ENCODE measurements at places on chromosomes 11 and 22.

GRCh38 chr11:84648471-84648870 is 978.7 kb downstream of the DLG2 start:
- no peak for DNase-seq

- peak; percentile 73 for DNase-seq
Observed at GRCh38 chr11:66126808-66127555, 56.9 kb downstream of the PACS1 start.

DNA sequence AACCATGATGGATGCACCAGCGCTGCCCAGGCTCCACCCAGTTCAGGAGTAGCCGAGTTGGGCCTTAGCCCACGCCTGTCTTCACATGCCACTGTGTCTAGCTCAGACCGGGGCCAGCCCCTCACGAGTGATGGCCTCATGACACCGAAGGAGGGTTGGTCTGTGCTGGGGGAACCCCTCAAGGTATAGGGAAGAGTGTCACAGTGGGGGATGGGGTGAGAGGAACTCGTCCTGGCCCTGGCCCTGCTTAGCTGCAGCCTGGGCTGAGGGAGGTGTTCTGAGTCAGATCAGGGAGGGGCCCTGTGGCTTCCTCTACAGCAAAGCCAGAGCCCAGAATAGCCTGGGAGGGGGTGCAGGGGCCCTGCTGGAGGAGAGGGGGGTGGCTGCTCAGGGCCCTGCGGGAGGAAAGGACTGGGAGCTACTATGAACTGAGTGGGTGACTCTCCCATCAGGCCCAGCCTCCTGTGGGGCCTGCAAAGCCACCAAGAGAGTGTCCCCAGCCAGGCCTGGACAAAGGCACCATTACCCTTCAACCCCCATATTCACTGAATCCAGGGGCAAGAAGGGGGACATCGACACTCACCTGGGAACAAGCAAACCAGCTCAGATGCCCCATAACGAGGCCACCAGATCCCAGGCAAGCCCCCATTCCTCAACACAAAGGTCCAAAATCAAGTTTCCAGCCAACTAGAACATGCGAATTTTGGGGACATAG is 41.2 kb downstream of the IGLL5 start:
- DNase-seq: peak; percentile 42

GRCh38 chr11:62965574-62965973 is 19.2 kb downstream of the SLC22A6 start:
- no peak for DNase-seq

DNA sequence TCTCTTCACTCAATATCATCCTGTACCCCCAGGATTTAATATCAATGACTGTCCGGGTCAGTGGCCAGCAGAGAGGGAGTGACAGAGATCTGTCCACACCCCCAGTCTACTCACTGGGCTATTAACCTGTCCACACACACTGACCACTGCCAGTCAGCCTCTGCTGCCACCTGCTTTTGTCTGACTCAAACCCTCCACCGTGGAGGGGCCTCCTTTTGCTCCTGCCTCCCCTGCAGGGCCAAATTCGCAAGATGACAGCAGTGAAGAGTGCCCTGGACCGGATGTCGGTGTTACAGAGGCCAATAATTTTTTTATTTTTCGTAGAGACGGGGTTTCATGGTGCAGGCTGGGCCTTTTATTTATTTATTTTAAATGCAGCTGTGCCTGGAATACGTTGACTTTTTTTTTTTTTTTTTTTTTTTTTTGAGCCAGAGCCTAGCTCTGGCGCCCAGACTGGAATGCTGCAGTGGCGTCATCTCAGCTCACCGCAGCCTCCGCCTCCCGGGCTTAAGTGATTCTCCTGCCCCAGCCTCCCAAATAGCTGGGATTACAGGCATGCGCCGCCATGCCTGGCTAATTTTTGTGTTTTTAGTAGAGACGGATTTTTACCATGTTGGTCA is 5.1 kb downstream of the PDXP start:
- no peak for DNase-seq
